Epithelial cell of esophagus (primary cell): ENCODE measurements at places on chromosomes 2 and 18.
A peak's percentile ranks its signal among the peaks of the same experiment; 100 is the strongest.

DNA sequence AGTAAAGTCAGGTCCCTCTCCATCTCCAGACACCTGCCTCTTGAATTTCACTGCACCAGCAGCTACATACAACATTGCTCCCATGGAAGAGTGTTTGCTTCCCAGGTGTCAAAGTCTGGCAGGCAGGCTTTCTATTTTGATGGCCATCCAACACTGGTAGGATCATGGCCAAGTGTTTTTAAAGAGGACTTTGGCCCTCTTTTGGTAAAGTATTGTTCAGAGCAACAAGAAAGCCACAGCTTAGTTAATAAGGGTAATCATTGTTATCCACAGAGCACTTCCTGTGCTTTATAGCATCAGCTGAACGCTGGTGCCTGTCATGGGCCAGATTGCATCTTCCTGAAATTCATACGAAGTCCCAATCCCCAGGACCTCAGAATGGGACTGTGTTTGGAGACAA, 133.2 kb downstream of the NCK2 start:
- no peak for DNase-seq

DNA sequence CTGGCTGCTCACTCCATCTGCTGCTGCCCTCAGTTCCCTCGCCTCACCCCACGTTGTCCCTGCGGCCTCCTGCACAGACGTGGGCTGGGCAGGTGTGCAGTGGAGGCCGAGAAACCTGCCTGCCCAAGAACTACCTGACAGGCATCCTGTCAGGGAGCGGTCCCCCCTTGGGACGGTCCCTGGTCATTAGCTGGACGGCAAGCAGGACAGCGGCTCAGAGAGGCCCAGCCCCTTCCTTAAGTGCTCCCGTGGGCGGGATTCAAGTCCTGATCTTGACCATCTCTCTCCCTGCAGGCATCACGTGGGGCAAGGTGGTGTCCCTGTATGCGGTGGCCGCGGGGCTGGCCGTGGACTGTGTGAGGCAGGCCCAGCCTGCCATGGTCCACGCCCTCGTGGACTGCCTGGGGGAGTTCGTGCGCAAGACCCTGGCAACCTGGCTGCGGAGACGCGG, 11.3 kb downstream of the BOK start:
- no peak for DNase-seq

GRCh38 chr2:224987733-224988132, 54.5 kb downstream of the DOCK10 start:
- peak; percentile 30 for DNase-seq

- no peak for DNase-seq
Observed at GRCh38 chr2:70679259-70679658, 88.7 kb downstream of the ADD2 start.

DNA sequence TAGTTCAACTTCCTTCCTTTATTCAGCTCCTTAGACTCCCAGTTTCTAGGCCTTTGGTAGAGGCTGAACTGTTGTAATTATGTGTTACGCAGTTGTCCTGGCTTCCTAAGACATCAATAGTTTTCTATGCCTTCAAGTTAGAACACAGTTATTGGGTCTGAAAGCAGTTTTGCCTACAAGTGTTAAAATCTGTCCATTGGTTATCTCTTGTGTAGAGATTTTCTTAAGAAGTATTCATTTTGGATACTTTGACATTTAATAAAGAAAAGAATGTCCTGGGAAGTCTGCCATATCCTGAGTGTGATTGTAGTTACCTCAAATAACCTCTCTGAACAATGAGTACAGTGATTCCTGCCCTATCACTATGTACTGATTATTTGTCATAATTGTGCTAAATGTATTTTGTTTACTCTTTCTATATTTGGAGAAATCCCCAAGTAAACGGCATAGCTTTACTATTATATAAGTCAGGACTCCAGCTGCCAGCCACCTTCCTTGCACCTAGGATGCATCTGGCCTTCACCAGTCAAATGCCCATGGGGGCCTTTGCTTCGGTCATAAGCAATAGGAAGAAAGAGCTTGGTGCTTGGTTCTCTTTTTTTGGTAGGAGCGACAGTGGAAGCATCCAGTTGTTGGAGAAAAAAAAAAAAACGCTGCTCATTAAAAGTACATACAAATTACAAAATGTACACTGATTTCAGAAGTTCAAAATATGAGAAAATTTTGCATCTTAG, 449.5 kb upstream of the PKDCC start:
- DNase-seq, result no peak

- peak; percentile 34 for DNase-seq
Observed at GRCh38 chr2:148906124-148906523, 31.1 kb downstream of the KIF5C start.

DNA sequence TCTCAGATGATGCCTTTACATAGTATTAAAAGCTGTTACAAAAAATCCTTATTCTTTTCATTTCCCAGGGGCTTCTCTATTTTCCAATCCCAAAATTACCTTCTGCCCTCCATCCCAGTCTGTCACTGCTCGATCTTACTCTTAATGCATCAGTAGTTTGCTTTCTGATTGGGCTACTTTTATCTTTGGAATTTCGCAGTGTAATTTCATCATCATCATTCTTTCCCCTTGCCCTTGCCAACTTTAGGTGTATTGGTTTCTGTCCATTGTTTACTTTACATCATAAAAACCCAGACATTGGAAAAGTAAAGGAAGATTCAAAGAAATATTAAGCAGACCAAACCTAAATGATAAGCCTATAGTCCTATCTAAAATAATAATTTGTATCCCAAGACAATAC, 457.2 kb downstream of the PIK3C3 start:
- DNase-seq, result no peak

- DNase-seq, result no peak
Observed at GRCh38 chr2:204973616-204974015, 428.3 kb downstream of the PARD3B start.

GRCh38 chr2:142734770-142735169, 142.7 kb upstream of the KYNU start:
- DNase-seq, result peak; percentile 19

- no peak for DNase-seq
Observed at GRCh38 chr2:231167745-231168459, 30.5 kb upstream of the ARMC9 start.

DNA sequence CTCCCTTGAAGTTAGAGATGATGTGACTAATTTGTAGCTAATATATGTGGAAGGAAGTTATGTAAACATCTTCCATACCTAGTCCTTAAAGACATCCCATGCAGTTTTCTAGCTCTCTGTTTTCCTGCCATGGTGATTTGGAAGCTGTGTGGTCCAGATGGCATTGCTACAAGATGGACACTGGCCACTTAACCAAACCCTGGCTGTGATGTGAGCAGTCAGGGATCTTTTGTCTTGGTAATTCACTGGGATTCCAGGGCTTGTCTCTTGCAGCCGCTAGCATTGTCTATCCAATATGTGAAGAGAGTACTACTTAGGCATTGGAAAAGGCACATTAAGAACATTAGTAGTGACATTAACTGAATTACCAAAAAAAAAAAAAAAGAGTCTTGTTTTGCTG, 139.9 kb upstream of the DOCK10 start:
- no peak for DNase-seq

GRCh38 chr2:114281188-114281587, 161.3 kb upstream of the DPP10 start:
- DNase-seq, result no peak
